ENCODE measurements at places on chromosomes 5 and 9. TPM values are rescaled to one million over a fixed set of nuclear protein-coding genes. Genes with fewer than 3 reads are reported as not detected.

The NFIL3 gene
- total RNA-seq, result 3.9 TPM

The PCDHGA7 gene
- total RNA-seq, result 0.64 TPM

The PCDHGA5 gene
- total RNA-seq, result 0.63 TPM

The HNRNPA0 gene
- 18.6 TPM for total RNA-seq

The HRCT1 gene
- total RNA-seq, result 2.6 TPM

The GFM2 gene
- 29.4 TPM for total RNA-seq

The CER1 gene
- not detected for total RNA-seq

The PCDHB9 gene
- total RNA-seq, result 0.13 TPM

The SLC46A2 gene
- total RNA-seq, result not detected

The FIBCD1 gene
- under 0.01 TPM for total RNA-seq

The ZNF474 gene
- total RNA-seq, result under 0.01 TPM

The WHRN gene
- total RNA-seq, result 0.13 TPM

The IFNB1 gene
- total RNA-seq, result not detected

The GPR151 gene
- total RNA-seq, result not detected

The NR5A1 gene
- not detected for total RNA-seq

The DMRT3 gene
- total RNA-seq, result not detected

The LECT2 gene
- total RNA-seq, result not detected

The CCNB1 gene
- total RNA-seq, result 115 TPM

The SOX30 gene
- not detected for total RNA-seq

Data from dermis microvascular lymphatic vessel endothelial cell (primary cell).